ENCODE measurements at places on chromosomes 5 and 9. TPM values are rescaled to one million over a fixed set of nuclear protein-coding genes. Genes with fewer than 3 reads are reported as not detected.
A peak's percentile ranks its signal among the peaks of the same experiment; 100 is the strongest.

DNA sequence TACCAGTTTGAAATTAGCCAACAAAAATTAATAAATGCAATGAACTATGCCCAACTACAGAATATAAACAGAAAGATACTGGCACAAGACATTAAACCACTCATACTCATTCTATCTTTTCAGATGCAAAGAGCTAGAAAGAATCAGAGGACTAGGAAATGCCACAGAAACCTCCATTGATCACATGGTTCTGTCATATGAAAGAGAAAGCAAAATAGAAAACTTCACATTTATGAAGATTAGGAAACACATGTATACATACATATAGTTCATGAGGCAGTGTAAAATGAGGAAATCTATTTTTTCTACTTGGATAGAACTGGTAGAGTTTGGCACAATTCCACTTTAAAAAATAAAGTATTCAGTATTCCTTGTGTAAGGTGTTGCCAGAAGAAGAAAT, 275.1 kb upstream of the PTGER4 start:
- H3K4me1 ChIP-seq = peaks cover 86% of the 10 kb centered on the region
- H3K27me3 ChIP-seq = no peaks in the 10 kb centered on the region
- H3K4me3 ChIP-seq = peak overlapping the region; percentile 59
- DNase-seq = peak; percentile 12
- H3K36me3 ChIP-seq = peaks cover 10% of the 10 kb centered on the region

- peak within 1 kb of the TSS; percentile 93 for H3K4me3 ChIP-seq
- H3K36me3 ChIP-seq = peaks cover 9% of the 10 kb centered on the region
- H3K27me3 ChIP-seq = peaks cover 76% of the 10 kb centered on the region
Observed at GRCh38 chr9:95516734-95517558, at the start of gene PTCH1. Gene PTCH1 (minus strand): TSS chr9:95516971.

- H3K27ac ChIP-seq = no peak overlapping the region
- peaks cover 13% of the 10 kb centered on the region for H3K27me3 ChIP-seq
- DNase-seq = no peak
- H3K4me1 ChIP-seq = no peaks in the 10 kb centered on the region
- H3K36me3 ChIP-seq = no peaks in the 10 kb centered on the region
Observed at GRCh38 chr5:62138607-62139006, 167.4 kb upstream of the KIF2A start.

GRCh38 chr9:4068449-4068848, 231.4 kb downstream of the GLIS3 start:
- H3K4me3 ChIP-seq = no peak overlapping the region
- H3K27ac ChIP-seq = no peak overlapping the region
- H3K27me3 ChIP-seq = peaks cover 4% of the 10 kb centered on the region
- no peaks in the 10 kb centered on the region for H3K36me3 ChIP-seq
- H3K4me1 ChIP-seq = no peaks in the 10 kb centered on the region
- no peak for DNase-seq

GRCh38 chr5:1479581-1480188, 34.4 kb upstream of the SLC6A3 start:
- H3K4me1 ChIP-seq = no peaks in the 10 kb centered on the region
- H3K36me3 ChIP-seq = peaks cover 3% of the 10 kb centered on the region
- no peak overlapping the region for H3K4me3 ChIP-seq
- H3K27me3 ChIP-seq = no peaks in the 10 kb centered on the region

DNA sequence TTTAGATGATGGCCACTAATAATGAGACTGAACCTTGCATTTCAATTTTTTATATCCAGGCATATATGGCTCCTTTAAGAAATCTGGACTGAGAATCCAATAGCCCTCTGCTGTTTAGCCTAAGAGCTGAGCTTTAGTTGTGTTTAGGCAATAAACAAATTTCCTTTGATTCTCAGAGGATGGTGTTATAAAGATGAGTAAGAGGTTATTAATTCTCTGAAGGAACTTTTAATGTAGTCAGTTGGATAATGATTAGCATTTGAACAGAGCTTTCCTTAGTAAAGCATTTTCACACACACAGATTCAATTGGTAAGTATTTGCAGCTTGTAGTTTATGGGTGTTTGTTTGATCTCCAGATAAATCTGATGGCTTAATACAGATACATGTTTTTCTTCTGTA, 149.6 kb downstream of the PRR16 start:
- H3K4me3 ChIP-seq = no peak overlapping the region
- H3K27me3 ChIP-seq = no peaks in the 10 kb centered on the region
- H3K4me1 ChIP-seq = no peaks in the 10 kb centered on the region
- no peak for DNase-seq
- H3K27ac ChIP-seq = no peak overlapping the region

DNA sequence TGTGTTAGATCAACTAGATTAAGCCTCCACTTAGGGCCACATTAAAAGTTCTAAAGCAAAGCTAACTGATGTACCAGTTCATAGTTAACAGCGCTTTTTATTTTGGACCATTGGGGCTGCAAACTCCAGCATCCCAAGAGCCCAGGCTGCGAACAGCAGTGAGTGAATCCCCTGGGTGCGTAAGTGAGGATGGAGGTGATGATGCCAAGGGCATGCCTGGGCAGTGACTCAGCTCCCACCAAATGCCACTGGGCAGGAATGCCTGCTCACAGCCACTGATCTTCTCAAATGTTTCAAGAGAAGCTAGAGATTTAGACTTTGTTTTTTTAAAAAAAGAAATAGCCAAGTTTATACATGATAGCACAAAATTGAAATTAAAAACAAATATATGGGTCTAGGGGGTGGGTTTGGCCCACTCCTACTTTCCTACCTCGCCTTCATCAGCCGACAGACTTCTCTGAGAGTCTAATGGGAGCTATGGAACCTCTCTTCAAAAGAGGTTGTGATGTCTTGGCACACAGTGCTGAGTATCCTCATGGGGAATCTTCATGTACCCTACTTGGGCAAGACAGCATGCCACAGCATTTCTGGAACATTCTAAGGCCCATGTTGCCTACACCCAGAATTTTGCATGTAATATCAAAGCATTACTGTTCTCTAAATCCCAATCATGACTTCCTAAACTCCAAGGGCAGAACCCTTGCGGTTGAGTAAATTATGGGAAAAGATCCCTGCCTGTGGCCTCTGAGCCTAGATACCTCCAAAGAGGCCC, 398.1 kb downstream of the EBF1 start:
- no peak overlapping the region for H3K4me3 ChIP-seq
- H3K4me1 ChIP-seq = no peaks in the 10 kb centered on the region
- H3K27ac ChIP-seq = no peak overlapping the region
- H3K36me3 ChIP-seq = no peaks in the 10 kb centered on the region
- H3K27me3 ChIP-seq = no peaks in the 10 kb centered on the region

GRCh38 chr9:107749787-107750444, 260.3 kb upstream of the KLF4 start:
- H3K36me3 ChIP-seq = no peaks in the 10 kb centered on the region
- no peak overlapping the region for H3K4me3 ChIP-seq
- no peak for DNase-seq

DNA sequence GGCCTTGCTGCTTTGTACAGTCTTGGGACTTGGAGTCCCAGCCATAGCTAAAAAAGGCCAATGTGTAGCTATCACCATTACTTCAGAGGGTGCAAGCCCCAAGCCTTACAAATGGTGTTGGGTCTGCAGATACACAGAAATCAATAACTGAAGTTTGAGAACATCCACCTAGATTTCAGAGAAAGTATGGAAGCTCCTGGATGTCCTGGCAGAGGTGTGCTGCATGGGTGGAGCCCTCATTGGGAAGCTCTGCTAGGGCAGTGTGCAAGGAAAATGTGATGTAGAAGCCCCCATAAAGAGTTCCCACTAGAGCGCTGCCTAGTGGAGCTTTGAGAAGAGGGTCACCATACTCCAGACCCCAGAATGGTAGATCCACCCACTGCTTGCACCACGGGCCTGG, 626.7 kb upstream of the COX7C start:
- no peaks in the 10 kb centered on the region for H3K4me1 ChIP-seq
- H3K27ac ChIP-seq = no peak overlapping the region
- no peak for DNase-seq

GRCh38 chr9:120315154-120315553, 264.8 kb downstream of the CDK5RAP2 start:
- DNase-seq = no peak
- no peaks in the 10 kb centered on the region for H3K4me1 ChIP-seq
- no peak overlapping the region for H3K4me3 ChIP-seq
- H3K27me3 ChIP-seq = peaks cover 8% of the 10 kb centered on the region
- no peaks in the 10 kb centered on the region for H3K36me3 ChIP-seq
- no peak overlapping the region for H3K27ac ChIP-seq

- no peaks in the 10 kb centered on the region for H3K27me3 ChIP-seq
- peaks cover 31% of the 10 kb centered on the region for H3K36me3 ChIP-seq
- H3K27ac ChIP-seq = peak overlapping the region; percentile 95
- H3K4me1 ChIP-seq = peaks cover 42% of the 10 kb centered on the region
- no peak overlapping the region for H3K4me3 ChIP-seq
Observed at GRCh38 chr5:37723162-37723961, 116.5 kb downstream of the GDNF start.

The PHYHD1 gene
- total RNA-seq = 1.0 TPM

The ADAMTS19 gene
- total RNA-seq = not detected

The LHX2 gene
- total RNA-seq = not detected

The GLDC gene
- total RNA-seq = 1.4 TPM

The CDH12 gene
- not detected for total RNA-seq

The GFI1B gene
- total RNA-seq = not detected

The CNTNAP3 gene
- not detected for total RNA-seq

The RNF183 gene
- total RNA-seq = not detected

The RFESD gene
- 3.0 TPM for total RNA-seq

The RASEF gene
- not detected for total RNA-seq
